ENCODE measurements at places on chromosomes 7 and 10. TPM values are rescaled to one million over a fixed set of nuclear protein-coding genes. Genes with fewer than 3 reads are reported as not detected.

MACROH2A2 gene
- total RNA-seq: 27.2 TPM

PNPLA8 gene
- total RNA-seq: 12.8 TPM

TAS2R16 gene
- total RNA-seq: not detected

HOXA9 gene
- 0.63 TPM for total RNA-seq

WDFY4 gene
- not detected for total RNA-seq

SPAM1 gene
- total RNA-seq: not detected

CHST15 gene
- 8.1 TPM for total RNA-seq

MMD2 gene
- not detected for total RNA-seq

MPP7 gene
- total RNA-seq: 0.07 TPM

PODXL gene
- total RNA-seq: 47.9 TPM

TCERG1L gene
- not detected for total RNA-seq

CALML3 gene
- total RNA-seq: not detected

RPEL1 gene
- total RNA-seq: 0.07 TPM

PNLIPRP1 gene
- total RNA-seq: not detected

NUDCD3 gene
- 62.9 TPM for total RNA-seq

ZNF853 gene
- 1.8 TPM for total RNA-seq

TMEM229A gene
- total RNA-seq: not detected

CPN1 gene
- total RNA-seq: 0.24 TPM

PON3 gene
- total RNA-seq: 38.2 TPM

ADAMTS14 gene
- 0.09 TPM for total RNA-seq

AKR1C4 gene
- 0.30 TPM for total RNA-seq

ADCYAP1R1 gene
- 0.09 TPM for total RNA-seq

HTR5A gene
- not detected for total RNA-seq

TUBB8 gene
- 0.12 TPM for total RNA-seq

CFAP58 gene
- total RNA-seq: 0.13 TPM
